Fibroblast of skin of back (primary cell): ENCODE measurements at places on chromosomes 4 and X.

DNA sequence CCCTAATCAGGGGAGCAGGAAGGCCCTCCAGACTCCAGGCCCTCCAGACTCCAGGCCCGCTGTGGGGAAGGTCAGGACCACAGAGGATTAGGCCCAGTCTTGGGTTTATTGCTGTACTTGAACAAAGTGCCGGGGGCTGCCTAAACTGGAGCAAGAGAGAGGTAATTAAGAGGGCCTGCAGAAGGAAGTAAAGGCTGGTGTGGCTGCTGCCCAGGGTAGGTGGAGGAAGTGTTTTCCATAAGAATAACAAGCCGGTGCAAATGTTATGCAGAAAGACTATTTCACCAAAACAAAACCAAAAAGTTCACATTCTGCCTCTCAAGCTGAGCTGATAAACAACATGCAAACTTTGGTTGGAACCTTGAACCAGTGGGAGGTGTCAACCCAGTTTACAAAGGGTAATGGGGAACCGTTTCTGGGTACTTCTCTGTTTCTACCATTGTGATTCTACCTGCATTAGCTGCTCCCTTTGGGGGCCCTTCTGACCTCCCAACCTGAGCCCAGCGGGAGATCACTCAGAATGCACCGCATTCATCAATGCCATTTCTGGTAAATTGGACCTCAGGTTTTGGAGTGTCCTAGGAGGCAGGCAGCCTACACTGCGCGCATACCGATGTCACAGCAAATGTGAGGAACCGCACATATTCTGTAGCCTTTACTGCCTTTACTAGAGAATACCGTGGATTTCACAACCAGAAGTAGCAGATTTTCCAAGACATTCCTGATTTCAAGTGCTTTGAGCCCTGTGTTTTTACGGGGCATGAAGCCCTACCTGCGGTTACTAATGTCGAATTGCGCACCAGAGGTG lies 59.7 kb upstream of the BCOR start:
- DNase-seq, result no peak

- no peak for DNase-seq
Observed at GRCh38 chr4:181825564-181825963, 417.6 kb upstream of the TENM3 start.

DNA sequence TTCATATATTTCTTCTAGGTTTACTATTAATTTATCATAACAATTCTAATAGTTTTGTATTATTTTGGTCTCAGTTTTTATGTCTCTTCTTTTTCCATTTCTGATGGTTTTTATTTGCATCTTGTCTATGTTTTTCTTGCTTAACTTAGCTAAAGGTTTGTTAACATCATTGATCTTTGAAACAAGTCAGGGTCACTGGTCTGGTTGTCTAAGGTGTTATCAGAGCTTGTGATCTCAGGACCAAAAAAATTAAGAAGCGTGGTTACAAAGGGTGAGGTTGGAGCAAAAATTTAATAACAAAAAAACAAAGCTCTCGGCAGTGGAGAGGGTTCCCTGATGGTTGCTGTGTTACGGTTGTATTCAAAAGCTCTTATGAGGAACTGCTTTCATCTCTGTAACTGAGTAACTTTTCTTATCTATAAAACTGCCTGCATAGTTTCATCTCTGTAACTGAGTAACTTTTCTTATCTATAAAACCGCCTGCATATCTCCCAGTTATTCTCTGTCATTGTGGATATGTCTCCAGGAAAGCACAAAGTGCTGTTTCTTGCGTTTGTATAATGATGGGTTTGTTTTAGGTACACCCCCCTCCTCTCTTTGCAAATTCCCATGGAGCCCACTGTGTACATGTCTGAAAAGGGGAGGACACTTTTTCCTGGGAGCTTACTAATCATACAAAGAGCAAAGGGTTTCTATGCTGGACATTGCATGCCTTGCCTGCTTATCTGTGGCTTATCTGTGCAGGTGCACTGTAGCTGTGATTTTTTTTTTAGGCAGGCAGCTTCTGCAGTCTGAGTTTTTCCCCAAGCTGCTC lies 62.4 kb upstream of the UGT2B15 start:
- no peak for DNase-seq

DNA sequence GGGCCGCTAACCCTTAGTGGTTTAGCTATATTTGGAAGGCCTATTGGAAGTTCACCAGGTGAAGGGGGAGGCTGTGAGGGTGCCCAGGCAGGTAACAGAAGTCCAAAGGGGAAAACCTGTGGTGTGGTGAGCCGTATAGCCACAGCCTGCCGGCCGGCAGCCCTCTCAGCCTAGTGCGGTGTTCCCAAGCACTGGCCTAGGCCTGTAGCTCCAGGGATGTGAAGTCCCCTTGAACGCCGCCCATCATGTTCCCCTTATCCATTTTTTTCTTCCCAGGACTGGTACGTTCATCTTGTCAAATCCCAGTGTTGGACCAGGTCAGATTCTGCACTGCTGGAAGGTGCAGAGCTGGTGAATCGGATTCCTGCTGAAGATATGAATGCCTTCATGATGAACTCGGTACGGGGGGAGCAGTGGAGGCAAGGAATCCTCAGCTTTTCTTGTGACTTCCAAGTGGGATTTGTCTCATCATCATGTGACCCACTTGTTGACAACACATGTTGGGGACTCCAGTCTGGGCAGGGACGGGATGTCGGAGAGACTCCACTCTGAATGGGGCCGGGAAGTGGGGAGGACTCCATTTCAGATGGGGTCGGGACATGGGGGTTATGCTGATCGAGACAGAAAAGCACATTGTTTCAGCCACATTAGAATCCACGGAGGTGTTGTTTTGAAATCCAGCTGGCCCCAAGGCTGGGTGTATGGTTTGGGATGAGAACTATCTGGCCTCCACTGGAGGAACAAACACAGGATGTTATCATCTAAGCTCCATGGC lies 39.2 kb upstream of the MSANTD1 start:
- DNase-seq, result no peak
